ENCODE measurements at places on chromosomes 7 and 10.

DNA sequence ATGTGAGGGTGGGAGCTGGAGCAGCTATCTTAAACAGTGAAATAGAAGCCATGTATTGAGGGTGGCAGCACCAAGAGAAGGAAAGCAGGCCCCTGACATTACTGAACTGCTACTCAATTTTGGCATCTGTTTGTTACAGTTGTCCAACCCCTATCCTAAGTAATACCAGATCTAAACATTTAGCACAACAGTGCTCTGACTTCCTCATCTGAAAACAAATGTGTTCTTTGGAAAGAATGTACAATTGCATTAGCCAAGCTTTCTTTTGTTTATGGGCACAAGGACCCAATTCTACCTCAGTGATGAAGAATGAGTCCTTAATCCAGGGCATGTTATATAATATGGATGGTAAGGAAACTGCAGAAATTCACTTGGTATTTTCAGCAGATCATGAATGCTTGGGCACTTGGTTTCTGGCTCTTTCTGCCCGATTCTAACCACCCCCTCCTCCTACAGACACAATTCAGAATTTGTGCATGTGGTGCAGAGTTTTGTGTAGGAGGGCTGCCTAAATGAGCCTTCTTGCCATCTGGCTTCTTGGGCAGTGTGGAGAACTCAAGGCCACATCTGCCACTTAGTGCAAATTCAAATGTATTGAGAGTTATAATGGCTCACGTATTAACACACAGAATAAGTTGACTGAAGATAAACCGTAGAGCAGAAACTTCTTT, 36.9 kb upstream of the KMT2E start:
- DNase-seq = no peak

GRCh38 chr7:149022756-149023360, 5.4 kb downstream of the PDIA4 start:
- no peak for DNase-seq

DNA sequence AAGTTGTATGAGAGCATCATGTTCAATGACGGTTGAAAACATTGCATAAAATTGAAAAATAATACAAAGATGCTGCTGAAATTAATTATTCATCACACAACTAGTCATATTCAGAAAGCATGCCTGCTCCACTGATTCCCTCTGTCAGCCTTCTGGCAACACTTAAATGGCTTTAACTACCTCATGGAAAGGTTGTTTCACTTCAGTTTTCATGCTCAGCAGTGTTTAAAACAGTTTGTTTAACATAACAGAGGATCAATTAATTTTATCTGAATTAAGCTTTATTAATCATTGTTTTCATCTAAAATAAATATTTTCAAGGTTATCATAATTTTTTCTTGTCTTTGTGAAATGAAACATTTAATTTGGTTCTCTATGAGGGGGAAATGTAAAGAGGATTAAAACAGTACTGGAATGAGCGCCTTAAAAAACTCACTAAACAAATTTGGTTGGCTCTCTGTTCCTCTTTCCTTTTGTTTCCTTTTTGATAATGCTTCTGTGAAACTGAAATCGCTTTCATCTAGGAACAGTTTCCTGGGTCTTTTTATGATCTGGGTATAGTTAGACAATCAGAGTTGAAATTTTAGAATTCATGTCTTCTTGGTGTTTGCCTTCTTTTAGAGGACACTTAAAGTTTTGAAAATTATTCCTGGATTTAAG, 427.4 kb downstream of the SH2D4B start:
- DNase-seq = no peak

DNA sequence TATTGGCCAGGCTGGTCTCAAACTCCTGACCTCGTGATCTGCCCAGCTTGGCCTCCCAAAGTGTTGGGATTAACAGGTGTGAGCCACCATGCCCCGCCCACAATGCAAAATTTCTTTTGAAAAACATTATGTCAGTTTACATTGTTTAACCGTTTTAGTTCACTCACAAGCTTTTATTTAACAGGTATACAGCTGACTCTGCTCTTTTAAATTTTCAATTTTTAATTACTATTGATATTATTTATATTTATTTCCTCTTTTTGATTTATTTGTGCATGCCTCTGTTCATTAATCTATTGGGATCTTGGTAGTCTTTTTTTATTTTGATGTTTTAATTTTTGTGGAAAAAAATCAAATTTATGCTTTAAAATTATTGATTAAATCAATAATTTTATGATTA, 16.9 kb downstream of the ZKSCAN5 start:
- no peak for DNase-seq

DNA sequence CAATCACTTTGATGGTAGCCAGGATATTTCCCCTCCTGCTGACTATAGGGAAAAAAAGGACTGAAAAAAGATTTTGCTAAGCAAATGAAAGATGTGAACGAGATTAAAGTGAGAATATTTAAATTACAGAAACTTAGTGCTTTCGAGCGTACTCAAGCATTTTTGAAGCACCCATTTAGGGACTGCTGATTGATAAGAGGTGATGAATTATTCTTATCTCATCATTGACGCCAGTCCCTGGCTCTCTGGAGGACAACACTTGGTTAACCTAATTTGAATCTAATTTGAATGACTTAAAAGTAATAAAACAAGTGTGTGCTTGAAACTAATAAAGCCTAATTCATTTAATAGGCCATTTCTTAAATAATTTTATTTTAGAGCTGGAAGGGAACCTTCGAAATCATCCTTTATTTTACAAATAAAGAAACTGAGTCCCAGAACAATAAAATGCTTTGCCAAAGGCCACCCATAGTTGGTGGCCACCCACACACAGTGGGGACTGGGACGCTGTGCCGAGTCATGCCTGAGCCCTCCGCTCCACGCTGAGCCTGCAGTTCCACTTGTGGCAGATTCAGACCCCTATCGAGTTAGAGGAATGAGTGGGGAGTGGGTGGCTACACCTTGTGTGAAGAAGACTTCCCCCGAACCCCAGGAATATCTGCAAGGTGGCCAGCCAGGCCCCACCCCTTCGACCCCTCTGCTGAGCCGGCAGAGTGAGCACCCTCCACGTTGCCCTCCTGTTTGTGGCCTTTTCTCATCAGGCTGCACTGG, 61.1 kb upstream of the SAMD8 start:
- DNase-seq = no peak

GRCh38 chr10:130136226-130137089, at the start of gene GLRX3:
GLRX3 (plus strand) TSS chr10:130136391; CDS start chr10:130136421, 30 bp downstream.
- DNase-seq = peak; percentile 80

DNA sequence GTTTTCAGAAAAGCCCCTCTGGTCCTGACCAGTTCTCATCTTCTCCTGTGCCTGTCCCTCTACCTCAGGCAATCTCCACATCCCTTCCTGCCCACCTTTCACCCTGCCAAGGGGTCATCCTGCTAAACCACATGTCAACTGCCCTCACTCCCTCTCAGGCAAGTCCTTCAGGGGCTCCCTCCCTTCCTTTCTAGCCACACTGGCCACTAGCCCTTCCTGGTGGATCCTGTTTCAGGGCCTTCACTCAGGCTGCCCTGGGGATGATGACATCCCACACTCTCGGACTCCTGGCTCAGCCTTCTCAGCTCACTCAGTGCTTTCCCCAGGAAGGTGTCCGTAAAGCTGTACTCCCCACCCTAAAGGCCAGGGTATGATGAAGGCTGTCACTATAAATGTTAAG, 13.4 kb downstream of the STEAP1B start:
- DNase-seq = no peak

- DNase-seq = no peak
Measured at GRCh38 chr10:125121003-125121402, 39.4 kb downstream of the CTBP2 start.

- no peak for DNase-seq
Measured at GRCh38 chr10:17506390-17506789, 52.0 kb upstream of the ST8SIA6 start.

GRCh38 chr10:33655165-33655815, 320.8 kb upstream of the NRP1 start:
- DNase-seq = no peak

- no peak for DNase-seq
Measured at GRCh38 chr7:5354460-5355232, 69.0 kb downstream of the TNRC18 start.

DNA sequence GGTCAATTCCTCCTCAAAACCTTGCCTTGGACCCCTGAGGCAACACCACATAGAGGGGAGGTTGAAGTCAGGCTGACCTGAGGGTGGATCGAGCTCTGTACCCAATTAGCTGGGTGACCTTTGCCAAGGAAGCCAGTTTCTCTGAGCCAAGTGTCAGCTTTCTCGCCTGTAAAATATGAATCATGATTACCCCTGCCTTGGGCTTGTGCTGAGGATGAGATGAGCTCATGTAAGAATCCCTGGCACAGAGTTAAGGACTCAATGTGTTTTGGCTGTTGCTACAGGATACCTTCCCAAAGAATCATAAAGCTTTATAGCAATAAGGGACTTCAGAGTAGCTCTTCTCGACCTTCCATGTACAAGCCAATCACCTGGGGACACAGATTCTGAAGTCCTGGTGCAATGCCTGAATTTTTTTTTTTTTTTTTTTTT, 43.5 kb upstream of the CACUL1 start:
- DNase-seq = no peak

DNA sequence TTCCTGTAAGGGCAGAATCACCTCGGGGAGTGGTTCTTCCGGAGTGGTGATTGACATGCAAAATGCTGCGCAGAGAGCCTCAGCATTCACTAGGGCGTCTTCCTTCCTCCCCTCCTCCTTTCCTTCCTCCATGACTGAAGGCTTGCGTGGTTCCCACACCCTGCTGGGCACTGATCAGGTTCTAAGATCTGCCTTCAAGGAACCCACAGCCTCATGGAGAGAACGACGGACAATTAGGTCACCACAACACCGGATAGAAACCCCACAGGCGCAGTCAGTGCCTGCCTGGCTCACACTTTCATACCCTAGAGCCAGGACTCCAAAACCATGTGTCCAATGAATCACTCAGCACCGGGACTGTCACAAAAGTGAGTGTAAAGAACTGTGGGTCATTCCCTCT, 131.3 kb downstream of the DPP6 start:
- DNase-seq = no peak

- no peak for DNase-seq
Measured at GRCh38 chr10:6207658-6208057, 4.9 kb downstream of the PFKFB3 start.

DNA sequence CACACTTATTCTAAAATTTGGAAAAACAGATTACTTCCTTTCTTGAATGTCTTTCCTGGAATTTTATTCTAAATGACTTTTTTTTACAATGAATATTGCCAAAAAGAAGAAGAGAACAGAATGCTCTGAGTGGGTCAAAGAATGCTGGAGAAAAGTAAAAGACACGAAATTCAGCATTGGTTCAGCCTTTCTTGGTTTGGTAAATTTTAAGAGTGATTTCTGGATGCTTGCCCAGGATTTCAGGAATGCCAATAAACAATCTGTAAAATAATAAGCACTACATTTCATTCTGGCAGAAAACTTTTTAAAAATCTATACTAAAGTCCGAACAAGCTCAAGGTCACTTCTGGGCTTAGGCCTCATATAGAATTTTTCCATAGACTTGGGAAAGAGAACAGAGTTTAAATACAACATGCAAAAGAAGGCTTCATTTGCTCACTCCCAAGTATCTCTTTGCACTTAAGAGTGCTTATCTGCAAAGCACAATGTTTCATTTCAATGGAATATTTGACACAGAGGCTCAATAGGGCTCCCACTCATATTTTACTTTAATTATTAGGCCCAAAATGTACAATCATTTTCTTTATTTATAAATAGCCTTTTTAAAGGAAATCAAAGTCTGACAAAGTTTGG, 359.5 kb upstream of the ANKRD30A start:
- no peak for DNase-seq

DNA sequence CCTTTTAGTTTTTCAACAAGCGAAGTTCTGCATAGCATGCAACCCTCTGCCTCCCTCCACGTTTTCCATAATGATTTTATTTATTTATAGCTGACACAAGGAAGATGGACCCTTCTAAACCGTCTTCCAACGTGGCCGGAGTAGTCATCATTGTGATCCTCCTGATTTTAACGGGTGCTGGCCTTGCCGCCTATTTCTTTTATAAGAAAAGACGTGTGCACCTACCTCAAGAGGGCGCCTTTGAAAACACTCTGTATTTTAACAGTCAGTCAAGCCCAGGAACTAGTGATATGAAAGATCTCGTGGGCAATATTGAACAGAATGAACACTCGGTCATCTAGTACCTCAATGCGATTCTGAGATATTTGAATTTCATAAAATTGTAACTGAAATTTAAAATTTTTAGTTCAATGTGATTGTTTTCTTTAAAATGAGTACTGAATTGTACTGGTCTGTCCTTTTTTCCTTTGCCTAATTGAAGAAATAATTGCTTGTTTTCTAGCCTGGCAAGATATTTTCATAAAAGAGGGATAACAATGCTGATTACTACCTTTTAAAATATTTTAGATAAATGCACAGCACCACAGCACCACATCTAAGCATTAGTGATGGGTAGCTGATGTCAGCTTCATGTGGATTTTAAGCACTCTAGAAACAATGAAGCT, 41.5 kb upstream of the SLC39A12 start:
- no peak for DNase-seq

- DNase-seq = no peak
Measured at GRCh38 chr7:98346515-98347069, 54.3 kb downstream of the BAIAP2L1 start.

DNA sequence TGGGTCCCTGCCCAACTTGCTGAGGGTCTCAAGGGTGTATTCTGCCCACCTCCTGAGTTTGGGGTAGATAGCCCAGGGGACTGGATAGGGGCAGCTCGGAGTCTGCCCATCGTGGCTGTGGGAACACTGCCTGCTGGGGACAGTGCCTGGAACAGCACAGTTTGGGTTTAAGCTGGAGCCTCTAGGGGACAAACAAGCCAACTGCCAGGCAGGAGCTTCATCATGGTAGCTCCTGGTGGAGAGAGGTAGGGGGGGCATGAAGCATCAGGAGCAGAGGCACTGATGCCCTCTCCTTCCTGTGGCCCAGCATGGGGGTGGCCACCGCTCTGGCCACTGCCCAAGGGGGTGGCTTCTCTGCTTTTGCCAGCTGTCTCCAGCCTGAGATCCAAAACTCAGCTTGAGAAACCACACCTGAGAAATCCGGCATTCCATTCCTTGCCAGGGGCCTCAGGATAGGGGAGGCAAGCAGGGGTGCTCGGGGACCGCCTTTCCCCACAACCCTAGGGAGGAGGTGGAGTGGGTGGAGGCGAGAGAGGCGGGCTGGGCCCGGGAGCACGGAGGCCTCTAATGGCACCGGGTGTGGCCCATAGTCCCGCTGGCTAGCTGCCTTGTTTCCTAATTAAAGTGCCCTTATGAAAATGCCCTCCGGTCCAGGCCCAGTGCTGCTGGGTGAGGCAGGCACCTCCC, 47.6 kb downstream of the UNC5B start:
- DNase-seq = no peak

- peak; percentile 41 for DNase-seq
Measured at GRCh38 chr7:101163279-101164070, 1.9 kb downstream of the VGF start.

DNA sequence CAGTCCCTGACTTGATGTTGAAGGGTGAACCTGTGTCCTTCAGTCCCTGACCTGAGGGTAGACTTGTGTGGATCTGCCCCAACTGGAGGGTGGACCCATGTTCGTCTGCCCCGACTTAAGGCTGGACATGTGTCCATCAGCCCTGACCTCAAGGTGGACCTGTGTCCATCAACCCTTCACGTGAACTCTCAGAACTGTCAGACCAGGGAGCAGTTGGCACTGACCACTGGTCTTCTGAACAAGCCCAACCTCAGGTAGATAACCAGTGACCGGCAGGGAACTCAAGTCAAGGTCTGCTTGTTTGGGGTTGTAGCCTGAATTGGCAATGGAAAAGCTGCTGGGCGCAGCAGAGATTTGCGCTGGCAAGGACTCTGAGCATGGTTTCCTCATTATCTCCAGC, 96.5 kb downstream of the ADCY1 start:
- DNase-seq = no peak

GRCh38 chr7:28038175-28038797, 142.3 kb downstream of the JAZF1 start:
- no peak for DNase-seq
